CD4-positive, CD25-positive, alpha-beta regulatory T cell (primary cell): ENCODE measurements at places on chromosomes 13 and 19.
A peak's percentile ranks its signal among the peaks of the same experiment; 100 is the strongest.

GRCh38 chr13:48532256-48532505 is 699 bp downstream of the RCBTB2 start:
- no peak for DNase-seq

GRCh38 chr13:23630349-23631093 is 60.3 kb downstream of the TNFRSF19 start:
- no peak for DNase-seq

DNA sequence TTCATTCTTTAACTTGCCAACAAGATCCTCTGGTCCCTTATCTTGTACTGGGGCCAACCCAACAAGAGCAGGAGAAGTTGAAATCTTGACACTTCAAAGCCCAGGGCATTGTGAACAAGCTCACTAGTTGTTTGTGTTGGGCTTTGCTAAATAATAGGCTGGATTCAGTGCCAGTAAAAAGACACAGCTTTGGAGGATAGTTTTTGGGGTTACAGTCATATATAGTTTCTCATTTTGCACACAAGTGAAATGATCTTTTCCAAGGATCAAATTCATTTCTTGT is 30.3 kb upstream of the LRCH1 start:
- DNase-seq = no peak

DNA sequence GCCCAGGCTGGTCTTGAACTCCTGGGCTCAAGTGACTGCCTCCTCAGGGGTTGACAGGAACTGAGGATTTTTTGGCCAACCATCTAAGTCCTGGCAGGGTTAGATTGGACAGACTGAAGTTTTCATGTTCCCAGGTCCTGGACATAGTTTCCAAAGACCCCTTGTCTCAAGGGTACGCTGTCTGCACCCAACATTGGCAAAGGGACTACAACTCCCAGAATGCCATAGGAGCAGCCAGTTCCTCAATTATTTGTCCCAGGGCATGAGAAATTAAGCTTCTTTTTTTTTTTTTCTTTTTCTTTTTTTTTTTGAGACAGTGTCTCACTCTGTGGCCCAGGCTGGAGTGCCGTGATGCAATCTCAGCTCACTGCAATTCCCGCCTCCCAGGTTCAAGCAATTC is 6.9 kb downstream of the GYS1 start:
- DNase-seq = no peak

GRCh38 chr13:33547035-33547434 is 261.5 kb upstream of the STARD13 start:
- DNase-seq = no peak

GRCh38 chr13:85997587-85997986 is 198.4 kb upstream of the SLITRK6 start:
- DNase-seq = no peak

DNA sequence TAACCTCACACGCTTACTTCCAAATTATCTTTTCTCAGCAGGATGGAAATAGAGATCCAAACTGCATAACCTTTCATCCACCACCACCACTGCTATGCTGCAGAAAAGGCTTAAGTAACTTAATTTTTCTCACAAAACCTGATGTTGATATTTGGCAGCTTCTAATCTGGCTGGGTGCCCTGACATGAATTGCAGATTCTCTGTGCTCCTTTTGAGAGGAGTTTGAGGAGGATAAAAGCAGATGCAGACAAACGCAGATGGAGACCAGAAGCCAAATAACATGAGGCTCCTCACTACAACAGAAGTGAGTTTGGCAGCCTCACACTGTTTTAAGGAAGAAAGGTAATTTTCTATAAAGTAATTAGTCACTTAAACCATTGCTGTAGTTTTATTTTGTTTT is 646.2 kb upstream of the ATXN8OS start:
- DNase-seq = no peak

DNA sequence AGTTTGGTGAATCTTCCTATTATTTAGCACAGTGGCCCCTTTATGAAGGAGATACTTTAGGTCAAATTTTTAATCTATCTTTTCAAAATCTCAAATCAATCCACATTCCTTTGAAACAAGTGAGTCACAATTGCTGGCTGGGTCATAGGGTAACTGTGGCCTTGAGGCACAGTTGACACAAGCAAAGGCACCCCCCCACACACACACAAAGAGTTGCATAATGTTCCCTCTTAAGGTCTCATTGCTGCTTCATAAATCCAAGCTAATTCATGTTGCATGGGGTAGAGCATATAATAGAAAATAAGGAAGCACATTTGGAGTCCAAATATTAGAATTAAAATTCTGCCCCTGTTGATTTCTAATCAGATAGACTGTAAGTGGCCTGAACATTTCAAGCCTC is 171.5 kb downstream of the DLEU7 start:
- DNase-seq = no peak

- no peak for DNase-seq
Observed at GRCh38 chr13:34459856-34460255, 482.2 kb upstream of the NBEA start.

GRCh38 chr13:21796066-21796465 is 125.2 kb downstream of the FGF9 start:
- no peak for DNase-seq

GRCh38 chr13:28637714-28638355 is 21.1 kb upstream of the POMP start:
- peak; percentile 6 for DNase-seq

DNA sequence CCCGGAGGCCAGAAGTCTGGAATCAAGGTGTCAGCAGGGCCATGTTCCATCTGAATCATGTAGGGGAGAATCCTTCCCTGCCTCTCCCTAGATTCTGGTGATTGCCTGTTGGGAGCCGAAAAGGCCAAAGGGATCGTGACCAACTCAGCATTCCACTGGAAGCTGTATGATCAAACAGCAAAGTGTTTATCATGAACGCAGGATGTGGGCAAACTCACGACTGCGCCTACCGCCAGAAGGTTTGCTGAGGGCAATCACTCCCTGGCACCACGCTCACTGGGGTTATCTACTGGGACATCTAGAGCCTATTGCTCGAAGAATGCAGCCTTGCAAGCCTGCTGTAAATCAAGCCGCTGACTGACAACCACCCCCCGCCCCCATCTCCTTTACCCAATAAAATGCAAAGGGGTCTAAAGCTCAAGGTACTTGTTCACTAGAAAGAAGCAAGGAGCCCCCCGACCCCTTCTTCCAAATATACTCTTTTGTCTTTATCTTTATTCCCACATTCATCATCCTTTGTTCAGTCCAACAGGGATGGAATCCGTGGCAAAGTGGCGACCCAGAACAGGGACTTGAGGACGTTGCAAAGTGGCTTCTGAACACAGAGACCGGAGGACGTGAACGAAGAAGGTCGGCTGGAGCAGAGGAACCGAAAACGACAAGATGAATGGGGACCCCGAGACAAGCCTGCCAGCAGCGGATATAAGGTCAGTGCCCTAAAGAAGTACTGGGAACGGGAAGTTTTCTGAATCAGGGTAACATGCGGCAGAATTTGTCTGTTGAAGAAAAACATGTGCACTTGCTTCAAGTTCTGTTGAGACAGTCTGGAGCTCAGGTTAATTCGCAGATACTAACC is 16.8 kb downstream of the CLEC4M start:
- no peak for DNase-seq

- DNase-seq = no peak
Observed at GRCh38 chr19:53960886-53961285, 1.9 kb upstream of the CACNG8 start.

GRCh38 chr19:55077106-55077505 is 1.4 kb downstream of the EPS8L1 start:
- no peak for DNase-seq

DNA sequence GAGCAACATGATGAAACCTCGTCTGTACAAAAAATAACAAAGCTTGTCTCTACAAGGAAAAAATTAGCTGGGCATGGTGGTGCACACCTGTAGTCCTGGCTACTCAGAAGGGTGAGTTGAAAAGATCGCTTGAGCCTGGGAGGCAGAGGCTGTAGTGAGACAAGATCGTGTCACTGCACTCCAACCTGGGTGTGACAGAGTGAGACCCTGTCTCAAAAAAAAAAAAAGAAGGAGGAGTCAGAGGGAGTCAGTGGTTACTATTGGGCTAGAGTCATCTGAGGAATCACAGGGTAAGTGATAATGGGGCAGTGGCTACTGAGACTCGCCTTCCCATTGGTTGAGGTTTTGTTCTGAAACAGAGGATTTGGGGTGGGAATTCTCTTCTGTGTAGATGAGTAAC is 1.9 kb upstream of the GPI start:
- DNase-seq = no peak

- no peak for DNase-seq
Observed at GRCh38 chr19:2186071-2186846, 22.5 kb downstream of the DOT1L start.

GRCh38 chr19:50780753-50781435 is 9.3 kb upstream of the ACP4 start:
- no peak for DNase-seq

- peak; percentile 26 for DNase-seq
Observed at GRCh38 chr19:1672038-1672768, 19.8 kb upstream of the TCF3 start.

DNA sequence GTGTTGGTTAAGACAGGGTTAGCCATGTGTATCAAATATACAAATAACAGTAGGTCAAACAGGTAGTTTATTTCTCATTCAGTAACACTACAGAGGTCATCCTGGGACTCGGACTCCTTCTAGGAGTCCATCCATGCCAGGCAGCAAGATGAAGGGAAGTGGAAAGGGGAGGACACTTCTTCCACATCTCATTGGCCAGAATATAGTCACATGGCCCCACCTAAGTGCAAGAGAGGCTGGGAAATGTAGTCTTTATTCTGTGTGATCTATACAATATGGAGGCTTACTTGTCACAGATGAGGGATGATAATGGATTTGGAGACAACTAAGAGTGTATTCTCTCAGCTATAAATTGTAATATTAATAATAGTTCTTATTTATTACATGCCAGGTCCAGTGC is 31.1 kb downstream of the RDH8 start:
- peak; percentile 18 for DNase-seq

DNA sequence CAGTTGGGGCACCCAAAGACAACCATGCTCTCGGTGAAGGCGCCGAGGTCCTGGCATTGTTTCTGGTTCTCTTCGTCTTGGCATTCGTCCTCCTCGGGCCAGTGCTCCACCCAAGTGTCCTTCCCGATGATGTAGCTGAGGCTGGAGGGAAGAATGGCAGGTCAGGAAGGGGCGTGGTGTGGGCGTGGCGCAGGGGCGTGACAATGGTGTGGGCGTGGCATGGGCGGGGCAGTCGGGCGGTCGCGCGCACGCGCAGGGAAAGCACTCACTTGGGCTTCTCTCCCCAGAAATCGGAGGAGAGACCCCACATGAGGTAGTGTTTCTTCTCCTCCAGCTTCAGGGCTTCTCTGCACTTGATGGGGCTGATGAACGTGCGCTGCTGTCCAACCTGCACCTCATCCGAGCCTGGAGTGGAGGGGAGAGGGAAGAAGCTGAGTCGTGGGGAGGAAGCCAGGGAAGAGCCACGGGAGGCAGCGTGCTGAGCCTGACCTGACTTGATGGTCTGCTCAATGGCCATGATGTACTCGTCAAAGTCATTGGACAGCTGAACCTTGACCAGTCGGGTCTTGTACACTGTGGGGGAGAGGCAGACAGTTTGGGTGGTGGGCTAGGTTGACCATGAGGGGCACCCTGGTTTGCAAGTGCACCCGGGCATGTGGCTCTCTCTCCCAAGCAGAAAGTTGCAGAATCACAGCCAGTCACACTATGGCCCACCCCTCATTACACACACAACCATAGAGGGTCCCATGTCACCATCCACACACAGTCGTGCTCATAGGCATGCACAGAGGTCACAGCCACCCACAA is 8.1 kb upstream of the TNFSF14 start:
- DNase-seq = peak; percentile 39

- no peak for DNase-seq
Observed at GRCh38 chr19:16224293-16225045, 26.8 kb downstream of the AP1M1 start.

- DNase-seq = no peak
Observed at GRCh38 chr13:101262306-101262705, 154.0 kb downstream of the NALCN start.

GRCh38 chr13:25679159-25679558 is 307.4 kb downstream of the ATP8A2 start:
- DNase-seq = no peak

DNA sequence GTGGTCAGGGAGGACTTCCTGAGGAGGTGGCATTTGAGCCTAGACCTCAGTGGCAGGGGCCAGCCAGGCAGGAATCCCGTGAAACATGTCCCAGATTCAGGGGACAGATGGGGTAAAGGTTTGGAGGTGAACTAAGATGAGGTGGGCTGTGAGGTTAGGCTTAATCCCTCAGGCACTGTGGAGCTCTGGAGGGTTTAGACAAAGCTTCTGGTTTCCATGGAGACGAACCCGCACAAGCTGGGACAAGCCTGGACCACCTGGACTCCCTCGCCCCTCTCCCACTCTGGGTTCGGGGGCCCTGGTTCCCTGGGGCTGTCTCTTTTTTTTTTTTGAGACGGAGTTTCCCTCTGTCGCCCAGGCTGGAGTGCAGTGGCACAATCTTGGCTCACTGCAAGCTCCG is 15.7 kb downstream of the TJP3 start:
- DNase-seq = no peak

DNA sequence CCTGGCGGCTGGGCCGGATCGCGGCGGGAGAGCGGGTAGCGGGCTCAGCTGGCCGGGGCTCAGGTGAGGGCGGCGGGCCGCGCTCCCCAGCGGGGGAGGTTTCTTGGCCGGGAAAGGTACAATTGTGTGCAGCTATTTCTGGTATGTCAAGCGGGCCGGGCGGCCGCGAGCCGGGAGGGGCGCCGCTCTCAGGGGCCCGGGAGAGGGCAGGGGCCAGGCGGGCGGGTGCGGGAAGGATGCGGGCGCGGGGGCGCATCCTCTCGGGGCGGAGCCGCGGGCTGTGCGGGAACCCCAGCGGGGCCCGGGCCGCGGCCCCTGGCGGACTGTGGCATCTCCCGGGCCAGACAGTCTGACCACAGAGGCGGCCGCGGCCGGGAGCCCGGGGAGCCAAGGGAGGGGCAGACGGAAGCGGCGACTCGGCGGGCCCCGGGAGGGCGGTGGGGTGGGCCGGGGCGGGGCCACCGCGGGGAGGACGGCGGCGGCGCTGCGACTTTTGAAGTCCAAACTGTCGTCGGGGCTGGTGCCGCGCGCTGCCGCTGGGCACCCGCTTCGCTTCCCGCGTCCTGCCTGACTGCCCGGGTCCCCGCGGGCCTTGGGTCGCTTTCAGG is at the start of gene LMO7:
Gene LMO7 (plus strand): TSS at position 503 of the 608 bp plus-strand sequence. CDS start 328 bp downstream, outside the sequence.
- no peak for DNase-seq

GRCh38 chr13:99743094-99743493 is 228.5 kb downstream of the ZIC5 start:
- DNase-seq = no peak

GRCh38 chr13:59823486-59823885 is 340.2 kb downstream of the DIAPH3 start:
- DNase-seq = no peak

GRCh38 chr13:60511637-60512036 is 114.6 kb downstream of the TDRD3 start:
- no peak for DNase-seq

GRCh38 chr19:7993560-7993959 is 11.9 kb downstream of the ELAVL1 start:
- DNase-seq = no peak
